ENCODE measurements at places on chromosomes 1 and 21.
A peak's percentile ranks its signal among the peaks of the same experiment; 100 is the strongest.

DNA sequence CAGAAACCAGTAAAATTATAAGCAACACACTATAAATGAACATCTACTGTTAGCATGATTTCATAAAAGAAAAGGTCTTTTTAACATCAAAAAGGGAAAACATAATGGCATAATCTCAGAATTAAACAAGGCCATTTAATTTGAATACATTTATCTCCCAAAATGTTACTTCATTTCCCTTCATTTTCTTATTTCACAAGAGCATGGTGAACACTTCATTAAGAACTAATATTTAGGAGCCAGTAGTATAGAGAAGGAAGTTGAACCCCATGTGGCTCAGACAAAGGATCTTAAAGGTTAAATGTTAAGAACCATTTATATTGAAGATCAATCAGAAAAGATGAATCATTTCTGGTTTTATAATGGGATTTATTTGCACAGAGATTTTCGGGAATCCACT is 981.7 kb downstream of the TTLL7 start:
- no peak for DNase-seq

DNA sequence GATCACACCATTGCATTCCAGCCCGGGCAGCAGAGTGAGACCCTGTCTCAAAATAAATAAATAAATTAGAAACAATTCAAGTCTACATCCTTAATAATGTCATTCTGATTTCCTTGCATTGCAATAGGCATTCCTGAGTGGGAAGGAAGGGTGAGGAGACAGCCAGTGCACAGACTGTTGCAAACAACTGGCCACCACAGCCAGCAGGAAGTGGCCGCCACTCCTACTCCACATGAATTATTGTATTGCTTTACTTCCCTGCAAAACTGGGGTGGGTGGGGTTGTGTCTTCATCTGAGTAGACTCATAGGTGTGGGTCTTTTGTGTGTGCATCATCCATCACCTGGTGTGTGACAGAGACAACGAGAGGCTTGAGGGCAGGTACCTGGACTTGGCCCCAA is 60.1 kb downstream of the OPTC start:
- DNase-seq: no peak

GRCh38 chr1:185775501-185775900 is 41.3 kb downstream of the HMCN1 start:
- peak; percentile 88 for DNase-seq

- DNase-seq: peak; percentile 95
These were observed 29.0 kb downstream of the HIVEP3 start for GRCh38 chr1:41889506-41890414.

DNA sequence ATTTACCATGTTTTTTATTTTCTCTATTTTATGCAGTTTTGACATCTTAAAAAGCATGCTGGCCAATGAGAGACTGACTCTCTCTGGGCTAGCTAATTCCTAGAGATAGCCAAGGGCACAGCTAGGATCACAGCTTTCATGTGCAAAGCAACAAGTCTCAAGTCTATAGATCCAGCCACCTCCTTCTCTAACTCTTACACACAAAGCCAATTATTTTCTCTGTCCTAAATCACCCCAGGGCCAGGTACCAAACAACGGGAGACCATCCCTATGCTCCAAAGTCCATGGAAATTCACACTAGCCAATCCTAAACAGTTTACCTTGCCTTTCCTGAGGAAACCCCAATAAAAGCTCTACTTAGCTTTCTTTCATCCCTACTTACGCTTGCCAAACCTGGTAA is 38.0 kb downstream of the ARHGAP29 start:
- DNase-seq: no peak

Data from NCI-H524 (cell line).